ENCODE measurements at places on chromosomes 12 and 14.

DNA sequence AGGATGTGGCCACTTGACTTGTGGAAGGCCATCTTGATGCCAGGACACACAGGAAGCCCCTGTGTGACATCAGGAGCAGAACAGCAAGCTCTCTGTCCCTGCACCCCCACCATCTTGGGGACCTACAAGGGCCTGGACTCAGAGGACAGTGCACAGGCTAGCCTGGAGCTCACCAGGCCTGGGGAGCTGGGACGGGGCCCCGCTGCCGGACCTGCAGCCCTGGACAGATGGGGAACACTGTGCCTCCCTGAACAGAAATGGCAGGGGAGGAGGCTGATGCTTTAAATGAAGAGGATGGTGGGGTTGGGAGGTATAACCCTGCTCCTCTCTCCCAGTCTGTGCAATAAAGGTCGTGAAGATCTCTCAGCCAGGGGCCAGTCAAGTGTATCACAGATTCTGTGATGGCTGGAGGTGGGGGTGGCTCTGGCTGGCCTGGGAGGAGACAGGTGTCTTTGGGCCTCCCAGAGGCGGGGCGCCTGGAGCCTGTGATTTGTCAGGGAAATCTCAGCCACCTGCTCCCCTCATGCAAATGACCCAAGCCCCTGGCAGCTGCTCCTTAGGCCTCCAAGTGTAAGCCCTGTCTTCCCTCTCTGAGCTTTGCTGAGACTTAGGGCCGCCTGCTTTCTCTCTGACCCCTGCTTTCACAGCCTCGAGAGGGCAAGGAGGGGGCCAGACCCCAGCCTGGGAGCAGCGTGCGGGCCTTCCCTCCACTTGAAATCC lies 1.1 kb upstream of the GNB3 start:
- no peak for DNase-seq

GRCh38 chr12:7835766-7836165 lies 36.9 kb downstream of the SLC2A14 start:
- DNase-seq: no peak

GRCh38 chr12:26195250-26195640 lies at the start of gene SSPN:
TSS of gene SSPN (plus strand) at chr12:26195573. CDS start at chr12:26195673, 100 bp downstream.
- DNase-seq: peak; percentile 15

- no peak for DNase-seq
These were observed 35.4 kb upstream of the SPPL3 start for GRCh38 chr12:120939523-120939922.

- no peak for DNase-seq
These were observed 536.8 kb downstream of the MED13L start for GRCh38 chr12:115740586-115741155.

GRCh38 chr14:32472076-32472475 lies 143.0 kb downstream of the AKAP6 start:
- no peak for DNase-seq

GRCh38 chr14:34835312-34835711 lies 39.8 kb downstream of the BAZ1A start:
- no peak for DNase-seq

DNA sequence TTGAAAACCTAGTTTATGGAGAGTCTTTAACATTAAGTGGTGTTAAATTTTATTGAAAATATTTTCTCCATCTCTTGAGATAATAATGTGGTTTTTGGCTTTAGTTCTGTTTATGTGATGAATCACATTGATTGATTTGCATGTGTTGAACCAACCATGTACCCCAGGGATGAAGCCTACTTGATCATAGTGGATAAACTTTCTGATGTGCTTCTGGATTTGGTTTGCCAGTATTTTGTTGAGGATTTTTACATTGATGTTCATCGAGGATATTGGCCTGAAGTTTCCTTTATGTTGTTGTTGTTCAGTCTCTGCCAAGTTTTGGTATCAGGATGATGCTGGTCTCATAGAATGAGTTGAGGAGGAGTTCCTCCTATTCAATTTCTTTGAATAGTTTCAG lies 222.6 kb downstream of the ADAMTS20 start:
- no peak for DNase-seq

Measured in amniotic stem cell (primary cell).